Activated naive CD4-positive, alpha-beta T cell (primary cell): ENCODE measurements at places on chromosomes 7 and 10.

DNA sequence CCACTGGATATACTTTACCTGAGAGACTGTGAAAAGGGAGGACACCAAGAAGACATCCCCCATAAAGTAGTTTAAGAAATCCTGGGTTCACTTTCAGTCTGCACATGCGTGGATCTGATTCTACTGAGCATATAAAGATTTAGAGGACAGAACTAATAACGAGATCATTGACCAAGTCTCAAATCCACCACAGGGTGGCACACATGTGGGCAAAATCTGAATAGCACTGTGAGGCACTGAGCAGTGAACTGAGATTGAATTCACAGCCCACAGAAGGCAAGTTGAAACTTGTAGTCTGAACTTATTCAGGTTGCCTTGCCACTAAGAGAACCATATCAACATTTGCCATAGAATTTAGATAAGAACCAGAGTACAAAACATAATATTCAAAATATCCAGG, 818.6 kb downstream of the GRID1 start:
- DNase-seq: no peak

GRCh38 chr10:13383399-13383761, 35.3 kb upstream of the SEPHS1 start:
- no peak for DNase-seq

- DNase-seq: no peak
These were observed 5.8 kb downstream of the CLCN1 start for GRCh38 chr7:143321734-143322133.

DNA sequence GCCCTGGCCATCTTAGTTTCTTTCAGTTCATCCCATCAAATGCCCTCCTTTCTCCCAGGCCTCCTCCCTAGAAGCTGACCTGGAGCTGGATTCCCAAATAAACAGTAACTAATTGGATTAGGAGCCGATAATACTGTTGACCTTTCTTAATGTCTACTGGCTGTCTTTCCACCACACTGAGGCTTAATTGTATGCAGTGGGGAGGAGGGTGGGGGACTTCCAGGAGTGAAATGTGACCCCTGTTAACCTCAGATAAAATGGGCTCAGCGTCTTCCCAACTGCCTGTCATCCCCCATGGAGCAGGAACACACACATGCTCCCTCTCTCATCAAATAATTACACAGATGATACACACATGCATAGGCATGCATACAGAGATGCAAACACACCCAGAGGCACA, 53.7 kb upstream of the LBX1 start:
- no peak for DNase-seq

- no peak for DNase-seq
These were observed 806.6 kb downstream of the NXPH1 start for GRCh38 chr7:9240001-9240400.

- DNase-seq: no peak
These were observed 4.6 kb downstream of the NFKB2 start for GRCh38 chr10:102400076-102400475.

GRCh38 chr7:12993025-12993424, 305.6 kb downstream of the ARL4A start:
- no peak for DNase-seq

GRCh38 chr10:90871279-90871765, 452 bp upstream of the RPP30 start:
- DNase-seq: no peak

GRCh38 chr7:158276414-158277218, 311.0 kb downstream of the PTPRN2 start:
- DNase-seq: no peak

DNA sequence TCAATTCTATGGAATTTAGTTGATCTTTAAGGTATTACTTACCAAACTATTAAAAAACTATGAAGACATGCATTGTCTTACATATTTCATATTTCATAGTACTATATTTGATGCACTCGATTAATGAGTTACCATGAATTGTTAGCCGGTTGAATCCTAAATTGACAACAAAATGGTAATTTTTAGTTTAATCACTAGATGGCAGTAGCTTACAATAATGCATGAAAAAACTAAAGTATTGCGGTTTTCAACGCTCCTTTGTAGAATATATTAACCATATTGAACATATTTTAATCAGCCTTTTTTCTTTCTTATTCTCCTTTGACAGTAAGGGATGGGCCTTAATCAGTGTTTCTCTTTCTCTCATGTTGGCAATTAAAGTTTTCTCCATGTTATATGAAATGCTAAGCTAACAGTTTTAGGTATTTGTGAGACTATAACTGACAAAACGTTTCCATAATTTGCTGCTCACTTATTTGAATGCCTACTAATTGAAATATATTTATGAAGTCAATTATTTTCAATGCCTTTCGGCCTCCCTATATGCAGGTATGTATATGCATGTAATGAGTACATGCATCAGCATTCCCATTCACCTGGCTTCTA, 48.5 kb upstream of the ARL4A start:
- DNase-seq: no peak

DNA sequence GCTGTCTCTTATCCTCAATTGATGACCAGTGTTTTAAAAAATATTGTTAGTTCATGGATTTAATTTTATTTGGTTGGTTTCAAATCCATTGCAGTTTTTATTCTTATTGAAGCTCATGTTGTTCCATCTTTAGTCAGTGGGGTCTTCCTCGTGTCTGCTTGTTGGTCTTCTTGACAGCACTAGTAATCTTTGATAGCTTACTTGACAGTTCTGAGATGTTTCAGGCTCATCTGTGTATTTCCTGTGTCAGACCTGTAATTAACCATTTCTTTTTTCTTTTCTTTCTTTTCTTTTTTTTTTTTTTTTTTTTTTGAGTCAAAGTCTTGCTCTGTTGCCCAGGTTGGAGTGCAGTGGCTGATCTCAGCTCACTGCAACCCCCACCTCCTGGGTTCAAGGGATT, 28.2 kb downstream of the SLK start:
- no peak for DNase-seq

DNA sequence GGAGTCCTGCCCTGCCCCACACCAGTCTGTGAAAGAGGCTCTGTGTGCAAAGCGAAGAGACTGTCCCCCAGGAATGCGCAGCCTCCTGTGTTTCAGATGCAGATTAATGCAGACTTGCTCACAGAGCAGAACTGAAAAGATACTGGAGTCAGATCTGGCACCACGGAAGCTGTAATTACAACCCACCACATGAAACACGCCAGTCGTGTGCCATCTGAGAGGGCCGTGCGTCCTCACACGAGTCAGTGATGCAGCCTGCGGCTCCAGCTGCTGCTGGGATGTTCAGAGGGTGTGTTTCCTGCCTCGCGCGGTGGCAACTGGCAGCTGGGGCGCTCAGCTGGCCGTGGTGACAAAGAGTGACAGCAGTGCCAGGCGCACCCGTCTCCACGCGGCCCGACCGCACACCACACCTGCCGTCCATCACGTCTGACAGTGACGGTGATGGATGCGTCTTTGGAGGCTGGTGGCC, 50.0 kb downstream of the NKX6-2 start:
- DNase-seq: no peak

- no peak for DNase-seq
These were observed 37.1 kb downstream of the WIPI2 start for GRCh38 chr7:5226921-5227785.

GRCh38 chr7:42833411-42833810, 78.5 kb downstream of the C7orf25 start:
- no peak for DNase-seq

- DNase-seq: no peak
These were observed 32.7 kb downstream of the CYP17A1 start for GRCh38 chr10:102804382-102805055.

GRCh38 chr10:62779487-62780248, 24.9 kb upstream of the ADO start:
- peak; percentile 39 for DNase-seq

- DNase-seq: no peak
These were observed 28.6 kb downstream of the PON3 start for GRCh38 chr7:95367606-95368005.
